CD4-positive, alpha-beta T cell treated with Interleukin-17A for 4 hours (primary cell): ENCODE measurements at places on chromosomes 7 and 10.

DNA sequence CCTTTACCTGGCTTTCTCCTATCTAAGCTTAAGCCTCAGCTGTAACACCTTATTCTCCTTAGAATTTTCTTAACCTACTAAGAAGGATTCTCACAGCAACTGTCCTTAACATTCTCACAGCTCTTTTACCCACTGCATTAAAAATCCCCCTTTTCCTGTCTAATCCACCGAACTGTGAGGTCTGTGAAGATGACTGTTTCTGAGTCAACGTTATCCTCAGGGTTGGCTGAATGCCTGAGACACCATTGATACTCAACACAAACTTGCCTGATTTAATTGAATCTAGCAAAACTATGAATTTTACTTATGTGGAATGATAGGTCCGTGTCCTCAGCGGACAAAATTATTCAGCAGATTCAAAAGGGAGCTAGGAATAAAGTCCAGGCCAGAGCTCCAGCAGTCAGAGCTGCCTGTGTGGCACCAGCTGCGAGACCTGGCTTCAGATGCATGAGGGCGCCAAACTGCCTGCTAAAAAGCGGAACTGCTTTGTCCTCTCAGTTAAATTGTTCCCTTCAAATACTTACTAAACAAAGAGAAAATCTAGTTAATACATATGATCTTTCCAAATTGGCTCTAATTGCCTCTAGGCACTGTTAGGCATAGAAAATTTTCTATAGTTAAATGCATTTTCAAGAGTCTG is 33.4 kb upstream of the VWDE start:
- no peak for DNase-seq

DNA sequence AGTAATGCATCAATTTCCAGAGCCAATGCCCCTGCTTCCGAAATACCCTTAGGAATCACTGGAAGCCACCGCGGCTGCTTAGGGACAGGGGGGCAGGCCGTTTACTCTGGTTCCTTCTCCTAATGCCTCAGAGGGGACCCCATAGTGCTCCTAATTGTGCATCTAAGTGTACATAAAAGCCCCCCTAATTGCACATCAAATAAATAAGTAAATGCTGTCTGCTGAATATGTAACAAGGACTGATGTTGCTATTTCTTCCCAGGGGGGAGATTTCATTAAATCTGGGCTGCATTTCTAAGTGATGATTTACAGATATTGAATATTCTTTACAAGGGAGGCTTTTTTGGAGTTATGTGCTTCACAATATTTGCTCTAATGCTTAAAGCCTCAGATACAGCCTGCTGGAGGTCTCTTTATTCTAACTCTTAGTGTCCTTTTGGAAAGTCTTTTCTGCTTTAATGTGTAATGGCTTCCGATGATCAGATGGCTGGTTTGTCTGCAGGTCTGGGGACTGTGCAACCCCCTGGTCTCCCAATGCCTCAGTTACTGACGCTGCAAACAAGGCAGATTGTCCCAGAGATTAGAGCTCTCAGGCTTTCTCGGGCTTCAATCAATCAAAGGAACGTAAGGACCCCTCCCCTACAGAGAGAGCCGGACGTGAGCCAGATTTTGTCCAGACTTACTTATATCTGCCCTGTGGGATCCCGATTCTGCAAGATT is 143.0 kb downstream of the PRPF18 start:
- DNase-seq: no peak

GRCh38 chr7:18445916-18446520 is 49.5 kb upstream of the HDAC9 start:
- DNase-seq: no peak

GRCh38 chr7:9863545-9863944 is 1110.1 kb upstream of the PHF14 start:
- DNase-seq: no peak

- no peak for DNase-seq
These were observed 58.0 kb downstream of the LSMEM1 start for GRCh38 chr7:112538726-112539255.

DNA sequence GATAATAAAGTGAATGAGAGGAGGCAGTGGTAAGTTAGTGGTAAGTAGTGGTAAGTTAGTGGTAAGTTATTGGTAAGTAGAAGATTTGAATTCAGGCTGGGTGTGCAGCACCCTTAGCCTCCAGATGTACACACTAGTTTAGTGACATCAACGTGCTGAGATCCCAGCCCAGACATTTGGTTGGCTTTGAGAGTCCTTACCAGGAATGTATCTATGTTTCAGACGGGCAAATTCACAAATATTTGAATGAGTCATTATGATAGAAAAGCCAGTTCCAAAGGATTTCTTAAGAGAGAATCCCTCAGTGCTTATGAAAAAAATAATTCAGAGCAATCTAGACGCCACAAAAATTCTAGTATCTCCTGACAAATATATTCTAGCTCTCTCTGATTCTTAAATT is 70.0 kb downstream of the ARL4A start:
- DNase-seq: no peak

DNA sequence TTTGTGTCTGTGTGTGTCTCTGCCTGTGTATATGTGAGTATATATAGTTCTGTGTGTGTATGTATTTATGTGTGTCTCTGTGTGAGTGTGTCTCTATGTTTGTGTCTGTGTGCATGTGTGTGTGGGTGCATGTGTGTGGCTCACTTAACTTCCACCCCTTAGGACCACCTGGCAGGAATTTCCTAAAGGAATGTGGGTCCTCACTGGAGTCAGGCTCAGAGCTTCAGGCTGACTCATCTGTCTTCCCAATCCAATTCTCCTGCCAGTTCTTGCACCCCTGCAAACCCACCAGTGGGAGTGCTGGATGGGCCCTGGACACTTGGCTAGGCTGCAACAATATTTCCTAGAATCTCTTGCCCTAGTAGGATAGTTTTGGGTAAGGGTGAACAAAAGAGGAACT is 70.2 kb upstream of the GRB10 start:
- no peak for DNase-seq

DNA sequence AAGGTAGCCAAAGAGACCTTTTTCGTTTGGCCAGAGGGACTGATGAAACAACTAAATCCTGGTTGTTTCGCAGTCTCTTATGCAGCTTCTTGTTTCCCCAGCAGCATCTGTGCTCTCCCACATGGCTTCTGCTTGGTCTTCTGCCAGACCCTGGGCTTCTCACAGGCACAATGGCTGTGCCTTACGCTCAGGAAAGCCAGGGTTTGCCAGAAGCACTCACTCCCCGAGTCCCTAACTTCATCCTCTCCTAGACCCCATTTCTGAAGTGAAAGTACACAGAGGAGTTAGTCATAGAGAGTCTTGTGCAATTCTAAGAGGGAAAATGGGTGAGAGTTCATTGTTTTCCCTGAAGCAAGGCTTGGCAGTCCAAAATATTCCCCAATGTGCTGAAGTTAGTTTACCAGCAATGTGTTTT is 121.7 kb downstream of the EVX1 start:
- DNase-seq: no peak

DNA sequence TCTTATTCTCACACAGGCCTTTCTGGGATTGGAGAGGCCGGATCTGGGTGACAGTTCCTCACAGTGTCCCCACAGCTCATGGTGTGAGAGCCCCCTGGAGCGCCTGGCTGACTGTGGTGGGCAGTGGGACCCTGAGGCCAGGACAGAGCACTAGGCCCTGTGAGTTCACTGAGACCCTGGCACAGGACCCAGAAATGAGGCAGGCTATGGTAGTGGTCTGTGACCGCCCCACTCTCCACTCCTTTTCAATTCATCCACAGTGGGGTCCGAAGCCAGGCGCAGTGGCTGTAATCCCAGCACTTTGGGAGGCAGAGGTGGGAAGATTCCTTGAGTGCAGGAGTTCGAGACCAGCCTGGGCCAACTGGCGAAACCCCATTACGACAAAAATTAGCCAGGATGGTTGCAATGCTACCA is 95.9 kb upstream of the TNRC18 start:
- no peak for DNase-seq

DNA sequence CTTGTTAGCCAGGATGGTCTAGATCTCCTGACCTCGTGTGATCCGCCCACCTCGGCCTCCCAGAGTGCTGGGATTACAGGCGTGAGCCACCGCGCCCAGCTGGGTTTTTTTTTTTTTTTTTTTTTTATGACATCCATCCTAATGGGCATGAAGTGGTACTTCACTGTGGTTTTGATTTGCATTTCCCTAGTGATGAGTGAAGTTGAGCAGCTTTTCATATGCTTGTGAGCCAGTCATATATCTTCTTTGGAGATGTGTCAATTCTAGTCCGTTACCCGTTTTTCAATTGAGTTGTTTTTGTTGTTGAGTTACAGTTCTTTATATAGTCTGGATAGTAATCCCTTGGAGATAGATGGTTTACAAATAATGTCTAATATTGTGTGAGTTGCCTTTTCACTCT is 127.7 kb downstream of the SMURF1 start:
- no peak for DNase-seq

DNA sequence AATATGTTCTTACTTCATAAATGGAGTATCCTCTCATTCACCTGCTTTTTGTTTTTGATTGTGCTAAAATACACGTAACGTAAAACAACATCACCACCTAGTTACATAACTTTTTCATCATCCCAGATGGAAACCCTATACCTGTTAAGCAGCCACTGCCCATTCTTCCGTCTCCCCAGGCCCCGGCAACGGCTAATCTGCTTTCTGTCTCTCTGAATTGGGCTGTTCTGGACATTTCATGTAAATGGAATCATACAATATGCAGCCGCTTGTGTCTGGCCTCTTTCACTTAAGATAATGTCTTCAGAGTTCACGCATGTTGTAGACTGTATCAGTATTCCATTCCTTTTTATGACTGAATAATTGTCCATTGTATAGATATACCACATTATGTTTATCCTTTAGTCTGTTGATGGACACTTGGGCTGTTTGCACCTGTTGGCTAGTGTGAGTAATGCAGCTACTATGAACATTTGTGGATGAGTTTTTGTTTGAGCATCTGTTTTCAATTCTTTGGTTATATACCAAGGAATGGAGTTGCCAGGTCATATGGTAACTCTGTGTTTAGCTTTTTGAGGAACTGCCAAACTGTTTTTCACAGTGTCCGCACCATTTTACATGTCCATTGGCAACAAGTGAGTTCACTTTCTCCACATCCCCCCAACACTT is 14.1 kb upstream of the SUN1 start:
- no peak for DNase-seq

- no peak for DNase-seq
These were observed 786 bp downstream of the CUEDC2 start for GRCh38 chr10:102431452-102432124.

DNA sequence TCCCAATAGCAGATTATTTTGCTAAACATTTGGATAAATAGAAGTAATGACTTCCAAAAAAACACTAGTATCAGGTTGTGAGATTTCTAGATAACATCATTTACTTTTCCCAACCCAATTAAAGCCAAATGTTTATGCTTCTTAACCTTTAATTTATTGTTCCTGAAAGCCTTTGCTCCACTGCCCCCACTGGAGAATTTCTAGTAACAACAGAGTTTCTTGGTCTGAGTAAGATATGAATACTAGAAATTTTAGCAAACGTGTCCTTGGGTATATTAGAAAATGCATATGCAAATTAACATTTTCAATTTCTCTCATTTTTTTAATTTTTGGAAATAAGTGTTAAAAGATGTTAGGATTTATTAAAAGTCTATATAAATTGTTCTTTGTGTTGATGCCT is 958.0 kb upstream of the PHF14 start:
- DNase-seq: no peak

GRCh38 chr10:74104480-74104879 is 46.1 kb downstream of the AP3M1 start:
- no peak for DNase-seq

GRCh38 chr7:27634671-27635493 is 27.8 kb downstream of the HIBADH start:
- no peak for DNase-seq

GRCh38 chr10:102602272-102603045 is 41.8 kb upstream of the TRIM8 start:
- DNase-seq: no peak

GRCh38 chr10:106559442-106559841 is 605.1 kb downstream of the SORCS1 start:
- DNase-seq: no peak
